ENCODE measurements at places on chromosomes 16 and 17. TPM values are rescaled to one million over a fixed set of nuclear protein-coding genes. Genes with fewer than 3 reads are reported as not detected.

GRCh38 chr16:13448346-13448745, 471.6 kb upstream of the ERCC4 start:
- H3K27ac ChIP-seq, result no peak overlapping the region
- no peaks in the 10 kb centered on the region for H3K36me3 ChIP-seq
- no peaks in the 10 kb centered on the region for H3K27me3 ChIP-seq
- H3K4me1 ChIP-seq, result no peaks in the 10 kb centered on the region
- H3K4me3 ChIP-seq, result no peak overlapping the region

The CBX8 gene
- polyA plus RNA-seq, result 0.76 TPM

The KRTAP9-2 gene
- polyA plus RNA-seq, result not detected

The PTGES3L gene
- polyA plus RNA-seq, result 1.3 TPM

DNA sequence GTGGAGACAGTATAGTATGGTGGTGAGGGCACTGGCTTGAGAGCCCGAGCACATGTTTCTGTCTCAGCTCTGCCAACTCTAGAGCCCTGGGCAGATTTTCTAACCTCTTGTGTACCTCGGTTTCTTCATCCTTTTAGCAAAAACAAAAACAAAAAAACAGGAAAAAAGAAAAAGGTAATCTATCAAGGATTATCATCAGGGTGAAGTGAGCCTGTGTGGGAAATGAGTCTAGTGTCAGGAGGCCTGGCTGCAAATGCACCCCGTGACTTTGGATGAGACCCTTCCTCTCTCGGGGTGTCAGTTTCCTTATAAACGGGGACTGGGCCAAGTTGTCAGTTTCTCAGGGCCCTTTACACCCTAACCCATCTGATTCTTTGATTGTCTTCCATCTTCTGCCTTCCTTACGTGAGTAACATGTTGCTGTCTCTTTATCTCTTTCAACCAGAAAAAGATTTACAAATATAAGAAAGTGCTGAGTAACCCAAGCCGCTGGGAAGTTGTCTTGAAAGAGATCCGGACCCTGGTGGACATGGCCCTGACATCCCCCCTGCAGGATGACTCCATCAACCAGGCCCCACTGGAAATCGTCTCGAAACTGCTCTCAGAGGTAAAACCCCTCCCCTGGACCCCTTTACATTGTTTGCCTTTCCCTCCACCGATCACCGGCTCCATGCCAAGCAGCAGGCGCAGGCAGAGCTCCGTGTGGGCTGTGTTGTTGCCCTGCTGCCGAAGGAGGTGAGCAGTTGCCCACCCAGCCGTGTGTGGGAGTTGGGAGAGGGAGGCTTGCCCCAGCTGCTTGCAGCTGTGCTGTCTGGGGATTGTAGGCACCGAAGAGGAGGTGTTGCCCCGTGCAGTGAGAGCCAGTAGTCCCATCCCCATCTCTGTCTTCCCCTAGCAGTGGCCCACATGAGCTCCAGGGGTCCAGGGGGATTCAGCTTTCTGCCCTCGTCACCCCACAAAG, 127.1 kb upstream of the PLCG2 start:
- H3K4me1 ChIP-seq, result peaks cover 86% of the 10 kb centered on the region
- no peak for DNase-seq
- H3K27me3 ChIP-seq, result no peaks in the 10 kb centered on the region
- H3K4me3 ChIP-seq, result peak overlapping the region; percentile 36
- H3K36me3 ChIP-seq, result peaks cover 23% of the 10 kb centered on the region

The HOXB13 gene
- not detected for polyA plus RNA-seq

The ACSM3 gene
- polyA plus RNA-seq, result 46.3 TPM

The ADAD2 gene
- polyA plus RNA-seq, result 4.3 TPM

- H3K36me3 ChIP-seq, result no peaks in the 10 kb centered on the region
- H3K4me1 ChIP-seq, result peaks cover 73% of the 10 kb centered on the region
- H3K4me3 ChIP-seq, result no peak overlapping the region
- peak overlapping the region; percentile 85 for H3K27ac ChIP-seq
- DNase-seq, result no peak
Measured at GRCh38 chr16:57604177-57604576, 24.3 kb upstream of the ADGRG1 start.

DNA sequence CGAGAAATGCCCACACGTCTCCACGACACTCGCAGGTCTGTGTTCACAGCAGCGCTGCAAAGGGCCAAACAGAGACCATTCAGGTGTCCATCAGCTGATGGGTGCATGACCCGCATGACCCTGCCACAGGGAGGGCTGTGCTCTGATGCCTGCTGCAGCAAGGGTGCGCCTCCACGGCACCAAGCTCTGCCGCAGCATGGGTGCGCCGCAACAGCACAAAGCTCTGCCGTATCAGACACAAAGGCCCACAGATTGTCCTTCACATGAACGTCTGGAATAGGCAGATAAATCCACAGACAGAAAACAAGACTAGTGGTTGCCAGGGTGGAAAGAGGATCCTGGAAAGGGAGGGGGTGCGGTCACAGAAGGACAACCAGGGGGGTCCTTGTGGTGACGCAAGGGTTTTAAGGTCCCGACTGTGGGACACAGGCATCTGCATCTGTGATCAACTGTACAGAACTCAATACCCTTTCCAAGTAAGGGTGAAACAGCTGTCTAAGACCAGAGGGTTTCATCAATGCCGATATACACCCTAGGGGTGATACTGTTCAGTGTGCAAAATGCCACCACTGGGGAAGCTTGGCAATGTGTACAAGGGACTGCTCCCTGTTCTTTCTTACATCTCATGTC, 121.0 kb downstream of the ANKRD11 start:
- H3K36me3 ChIP-seq, result no peaks in the 10 kb centered on the region
- no peak for DNase-seq
- no peaks in the 10 kb centered on the region for H3K27me3 ChIP-seq
- H3K4me1 ChIP-seq, result peaks cover 97% of the 10 kb centered on the region
- H3K4me3 ChIP-seq, result no peak overlapping the region

GRCh38 chr16:4247460-4247784, 5.5 kb upstream of the SRL start:
- H3K36me3 ChIP-seq, result no peaks in the 10 kb centered on the region
- H3K4me1 ChIP-seq, result no peaks in the 10 kb centered on the region
- peak; percentile 50 for DNase-seq
- no peaks in the 10 kb centered on the region for H3K27me3 ChIP-seq
- H3K27ac ChIP-seq, result no peak overlapping the region

GRCh38 chr16:31471875-31472708, at the start of gene TGFB1I1:
Gene TGFB1I1 (plus strand): TSS chr16:31472152. CDS start chr16:31472189, 37 bp downstream.
- peaks cover 42% of the 10 kb centered on the region for H3K36me3 ChIP-seq
- peak; percentile 90 for DNase-seq
- no peaks in the 10 kb centered on the region for H3K27me3 ChIP-seq
- peak within 1 kb of the TSS; percentile 66 for H3K4me3 ChIP-seq
- H3K27ac ChIP-seq, result peak within 1 kb of the TSS; percentile 96
- H3K4me1 ChIP-seq, result peaks cover 24% of the 10 kb centered on the region

The TP53TG3D gene
- not detected for polyA plus RNA-seq

The CTRB1 gene
- polyA plus RNA-seq, result 2.9 TPM

DNA sequence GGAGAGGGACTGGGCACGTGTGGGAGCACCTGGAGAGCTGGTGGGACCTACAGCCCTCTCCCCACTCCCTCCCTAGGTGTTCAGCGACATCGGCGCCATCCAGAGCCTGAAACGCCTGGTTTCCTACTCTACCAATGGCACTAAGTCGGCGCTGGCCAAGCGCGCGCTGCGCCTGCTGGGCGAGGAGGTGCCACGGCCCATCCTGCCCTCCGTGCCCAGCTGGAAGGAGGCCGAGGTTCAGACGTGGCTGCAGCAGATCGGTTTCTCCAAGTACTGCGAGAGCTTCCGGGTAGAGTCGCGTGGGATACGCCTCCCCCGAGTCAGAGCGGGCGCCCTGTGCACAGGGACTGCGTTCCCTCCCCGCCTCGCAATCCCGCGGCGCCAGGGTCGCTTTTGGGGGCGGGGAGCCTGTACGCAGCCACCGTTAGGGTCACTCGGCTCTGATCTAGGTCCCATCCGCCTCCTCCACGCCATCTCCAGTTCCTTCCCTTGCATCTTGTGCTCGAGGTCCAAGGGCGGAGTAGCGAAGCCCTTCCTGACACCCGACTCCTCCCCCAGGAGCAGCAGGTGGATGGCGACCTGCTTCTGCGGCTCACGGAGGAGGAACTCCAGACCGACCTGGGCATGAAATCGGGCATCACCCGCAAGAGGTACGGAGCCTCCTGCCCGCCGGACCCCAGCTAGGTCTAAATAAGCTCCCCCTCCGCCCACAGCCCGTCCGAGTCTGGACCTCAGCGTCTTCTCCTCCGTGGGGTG, 13.0 kb downstream of the SARM1 start:
- H3K27me3 ChIP-seq, result no peaks in the 10 kb centered on the region
- peak; percentile 90 for DNase-seq
- H3K27ac ChIP-seq, result peak overlapping the region; percentile 78

DNA sequence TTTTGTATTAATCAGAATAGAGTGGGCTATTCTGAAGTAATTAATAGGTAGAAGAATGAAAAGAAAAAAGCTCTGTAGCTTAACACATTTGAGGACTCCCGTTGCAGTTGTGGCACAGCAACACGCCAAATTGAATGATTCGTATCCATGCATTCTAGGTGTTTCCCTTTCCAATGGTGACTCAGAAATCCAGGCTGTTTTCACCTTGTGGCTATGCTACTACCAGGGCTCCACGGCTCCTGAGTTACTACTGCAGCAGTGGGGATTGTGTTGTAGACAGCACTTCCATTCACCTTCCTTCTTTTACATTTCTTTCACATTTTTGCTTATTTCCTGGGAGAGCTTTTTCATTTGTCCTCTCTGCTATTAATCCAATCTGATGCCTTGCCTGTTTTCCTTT, 1616.4 kb downstream of the CDH8 start:
- H3K4me3 ChIP-seq, result no peak overlapping the region
- no peaks in the 10 kb centered on the region for H3K36me3 ChIP-seq
- no peaks in the 10 kb centered on the region for H3K27me3 ChIP-seq

The HS3ST3A1 gene
- polyA plus RNA-seq, result 1.1 TPM

- peaks cover 40% of the 10 kb centered on the region for H3K36me3 ChIP-seq
- no peak overlapping the region for H3K27ac ChIP-seq
- no peak for DNase-seq
- H3K4me3 ChIP-seq, result no peak overlapping the region
- H3K27me3 ChIP-seq, result peaks cover 6% of the 10 kb centered on the region
Measured at GRCh38 chr16:89153848-89154271, 17.7 kb upstream of the CDH15 start.

- peaks cover 31% of the 10 kb centered on the region for H3K4me1 ChIP-seq
- no peak for DNase-seq
- H3K27ac ChIP-seq, result peak overlapping the region; percentile 27
- no peak overlapping the region for H3K4me3 ChIP-seq
- H3K27me3 ChIP-seq, result no peaks in the 10 kb centered on the region
- H3K36me3 ChIP-seq, result no peaks in the 10 kb centered on the region
Measured at GRCh38 chr17:58335061-58335731, 6.6 kb upstream of the TSPOAP1 start.

DNA sequence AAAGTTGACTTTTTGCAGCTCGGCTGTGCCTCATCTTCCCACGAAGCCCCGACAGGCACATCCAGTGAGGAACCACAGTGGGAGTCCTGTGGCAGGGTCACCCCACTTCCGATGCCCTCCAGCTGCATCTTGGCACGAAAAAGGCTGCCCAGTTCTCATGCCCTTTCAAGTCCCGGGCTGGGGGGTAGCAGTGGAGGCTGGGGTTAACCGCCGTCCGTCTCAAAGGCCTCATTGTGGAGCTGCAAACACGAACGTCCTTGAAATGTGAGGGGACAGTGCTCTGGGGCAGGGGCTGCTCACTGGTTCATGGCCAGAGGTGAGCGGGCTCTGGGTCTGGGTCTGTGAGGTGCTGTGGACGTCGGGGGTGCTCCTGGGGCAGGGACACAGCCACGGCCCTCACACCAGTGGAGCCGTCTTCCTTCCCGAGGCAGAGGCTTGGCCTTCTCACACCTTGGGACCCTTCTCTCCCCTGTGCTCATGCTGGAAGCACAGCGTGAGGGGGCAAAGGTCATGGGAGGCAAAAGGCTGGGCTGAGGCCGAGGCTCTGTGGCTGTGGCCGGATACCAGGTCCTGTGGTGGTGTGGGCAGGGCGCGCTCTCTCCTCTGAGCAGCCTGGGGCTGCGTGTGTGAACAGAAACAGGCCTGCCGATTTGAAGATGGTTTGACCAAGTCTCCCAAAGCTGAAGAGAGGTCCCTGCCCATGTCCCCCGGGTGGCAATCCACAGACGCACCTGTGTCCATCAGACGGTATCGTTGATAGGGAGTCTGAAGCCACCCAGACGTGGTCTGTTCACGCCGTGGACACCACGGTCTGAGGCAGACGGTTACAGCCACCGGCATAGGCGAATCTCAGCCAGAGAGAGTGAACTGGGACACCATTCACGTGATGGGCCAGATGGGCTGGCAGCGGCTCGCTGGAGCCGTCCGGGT, 3.1 kb upstream of the MC1R start:
- DNase-seq, result no peak
- H3K4me1 ChIP-seq, result peaks cover 15% of the 10 kb centered on the region
- H3K36me3 ChIP-seq, result peaks cover 9% of the 10 kb centered on the region
- no peaks in the 10 kb centered on the region for H3K27me3 ChIP-seq
- H3K27ac ChIP-seq, result no peak overlapping the region

DNA sequence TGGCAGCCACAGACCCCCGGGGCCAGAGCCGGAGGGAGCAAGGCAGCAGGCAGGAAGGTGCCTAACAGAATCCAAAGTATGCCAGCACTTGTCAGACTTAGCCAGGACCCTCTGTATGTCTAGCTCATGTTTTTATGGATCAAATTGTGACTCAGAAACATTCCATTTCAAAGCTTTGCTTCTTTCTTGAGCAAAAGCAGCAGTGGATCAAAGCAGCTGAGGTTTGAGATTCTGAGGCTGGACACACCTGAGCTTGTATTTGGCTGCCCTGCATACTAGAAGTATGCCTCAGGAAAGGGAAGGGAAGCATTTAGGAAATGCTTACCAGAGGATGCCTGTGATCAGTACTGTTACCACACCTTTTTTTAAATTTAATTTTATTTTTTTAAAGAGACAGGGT, 5.7 kb upstream of the MYO1C start:
- no peaks in the 10 kb centered on the region for H3K27me3 ChIP-seq
- H3K36me3 ChIP-seq, result peaks cover 57% of the 10 kb centered on the region
- no peak for DNase-seq
- no peak overlapping the region for H3K4me3 ChIP-seq
- H3K27ac ChIP-seq, result no peak overlapping the region
- H3K4me1 ChIP-seq, result peaks cover 30% of the 10 kb centered on the region

- no peaks in the 10 kb centered on the region for H3K27me3 ChIP-seq
- H3K4me1 ChIP-seq, result no peaks in the 10 kb centered on the region
- no peaks in the 10 kb centered on the region for H3K36me3 ChIP-seq
- H3K27ac ChIP-seq, result no peak overlapping the region
Measured at GRCh38 chr17:14396547-14396946, 95.7 kb downstream of the HS3ST3B1 start.

All from stomach (tissue), 19 donors.